ENCODE measurements at places on chromosomes 11 and 22.

DNA sequence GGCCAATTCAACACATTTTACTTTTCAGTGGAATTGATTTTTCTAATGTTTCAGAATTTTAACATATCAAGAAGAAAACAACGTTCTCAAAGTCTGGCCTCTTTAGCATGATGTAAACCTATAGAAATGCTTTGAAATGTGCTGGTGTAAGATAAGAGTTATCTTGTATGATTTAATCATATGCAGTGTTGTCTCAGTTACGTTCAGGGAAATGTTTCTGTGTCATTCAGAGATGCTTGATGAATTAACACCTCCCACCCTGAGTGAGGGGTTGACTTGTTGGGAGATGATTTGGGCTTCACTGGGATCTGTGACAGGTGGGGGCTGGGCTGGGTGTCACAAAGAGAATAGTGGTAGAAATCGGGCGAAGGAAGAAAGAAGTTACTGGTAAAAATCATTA lies 15.7 kb upstream of the MYO18B start:
- DNase-seq, result no peak

DNA sequence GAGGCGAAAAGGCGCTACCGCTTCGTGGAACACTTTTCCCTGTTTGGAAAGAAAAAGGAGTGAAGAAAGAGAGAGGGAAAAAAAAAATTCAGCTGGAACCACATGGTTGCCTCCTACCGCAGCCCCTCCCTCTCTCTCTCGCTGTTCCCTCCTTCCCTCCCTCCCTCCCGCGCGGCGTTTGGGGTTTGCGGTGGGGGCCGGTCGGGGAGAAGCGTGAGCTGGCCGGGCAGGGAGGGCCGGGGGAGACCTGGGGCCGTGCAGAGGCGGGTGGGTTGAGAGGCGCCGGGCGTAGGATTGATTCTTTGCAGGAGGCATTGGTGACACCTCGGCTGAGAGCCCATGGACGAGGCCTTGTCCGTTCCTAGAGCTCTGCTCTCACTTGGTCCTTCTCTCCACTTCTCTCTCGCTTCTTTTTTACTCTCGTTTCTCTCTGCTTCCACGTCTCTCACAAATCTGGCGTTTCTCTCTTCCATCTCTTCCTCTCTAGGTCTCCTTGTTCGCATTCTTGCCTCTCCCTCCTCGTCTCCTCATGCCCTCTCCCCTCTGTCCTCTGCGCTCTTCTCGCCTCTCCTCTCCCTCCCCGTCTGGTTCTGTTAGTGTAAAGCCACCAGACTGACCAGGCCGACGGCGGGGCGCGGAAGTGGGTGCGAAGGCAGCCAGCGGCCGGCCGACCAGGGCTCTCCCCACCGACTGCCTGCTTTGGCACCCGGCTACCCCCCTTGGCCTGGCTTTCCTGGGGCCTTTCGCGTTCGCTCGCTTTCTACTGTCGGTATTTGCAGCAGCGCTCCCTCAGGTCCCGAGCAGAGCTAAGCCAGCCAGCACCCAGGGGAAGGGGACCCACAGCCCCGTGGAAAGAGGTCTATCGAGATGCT lies at the start of gene CLMP:
CLMP (minus strand) TSS at position 61 of the 872 bp plus-strand sequence. CDS start 308 bp downstream, outside the sequence.
- peak; percentile 20 for DNase-seq

DNA sequence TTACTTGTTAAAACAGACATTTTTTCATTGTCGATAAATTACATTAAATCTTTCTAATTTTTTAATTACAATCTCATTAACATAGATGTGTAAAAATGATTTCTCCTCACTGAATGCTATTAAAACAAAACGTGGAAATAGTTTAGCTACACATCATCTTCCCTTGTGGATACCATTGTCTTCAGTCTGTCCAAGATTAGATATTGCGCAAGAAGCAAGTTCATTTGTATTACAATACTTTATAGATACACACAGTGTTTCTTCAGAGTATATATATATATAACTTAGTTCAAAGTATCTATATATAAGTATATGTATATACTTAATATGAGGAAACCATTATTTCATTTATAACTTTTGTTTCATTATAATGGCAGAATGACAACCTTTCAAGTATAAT lies 883.3 kb upstream of the CNTN5 start:
- DNase-seq, result no peak

- DNase-seq, result no peak
Measured at GRCh38 chr11:20178976-20179375, 18.7 kb upstream of the DBX1 start.

DNA sequence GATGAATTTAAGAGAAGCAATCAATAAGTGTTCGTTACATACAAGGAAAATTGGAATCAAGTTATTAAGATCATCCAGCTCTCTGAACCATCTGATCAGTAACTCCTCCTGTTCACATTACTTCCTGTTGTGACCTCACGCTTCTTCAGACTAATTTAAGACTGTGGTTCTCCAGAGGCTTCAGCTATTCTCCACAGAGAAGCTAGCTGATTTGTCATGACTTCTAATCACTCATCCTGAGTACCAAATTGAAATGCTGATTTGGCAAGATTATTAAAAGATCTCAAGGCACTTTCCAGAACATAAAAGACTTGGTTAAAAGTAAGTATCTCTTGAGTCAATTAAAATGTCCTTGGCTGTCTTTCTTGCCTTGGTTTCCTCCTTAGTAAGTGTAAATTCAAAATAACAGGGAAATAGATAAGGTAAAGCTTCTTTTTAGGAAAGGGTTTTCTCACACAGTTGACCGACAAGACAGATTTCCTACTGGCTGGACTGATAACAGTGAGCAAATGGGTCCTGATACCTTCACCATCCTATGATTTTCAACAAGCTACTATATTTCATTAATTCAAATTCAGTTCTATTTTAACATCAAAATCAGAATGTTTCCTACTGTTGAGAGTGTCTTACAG lies 38.5 kb downstream of the GAB2 start:
- DNase-seq, result no peak

GRCh38 chr11:18865951-18866350 lies 73.3 kb downstream of the MRGPRX1 start:
- DNase-seq, result no peak

DNA sequence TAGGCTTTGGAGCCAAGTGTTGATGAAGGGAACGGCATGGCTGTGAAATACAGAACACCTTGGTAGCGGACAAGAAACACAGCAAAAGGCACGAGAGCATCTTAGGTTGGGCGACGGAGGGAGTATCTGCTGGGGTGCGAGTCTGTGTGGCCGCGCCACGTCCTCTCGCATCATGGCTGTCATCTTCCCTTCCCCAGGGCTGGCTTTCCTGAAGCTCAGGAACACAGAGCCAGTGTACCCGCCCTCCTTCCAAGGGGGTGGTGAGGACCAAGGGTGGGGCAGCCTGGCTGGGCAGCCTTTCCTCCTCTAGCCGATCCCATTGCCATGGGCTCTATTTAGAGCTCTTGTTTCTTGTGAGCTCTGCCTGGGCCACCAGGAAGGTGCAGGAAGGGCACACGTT lies 154.4 kb downstream of the FEZ1 start:
- no peak for DNase-seq
